SK-N-SH (cell line): ENCODE measurements at places on chromosomes 6 and 20. TPM values are rescaled to one million over a fixed set of nuclear protein-coding genes. Genes with fewer than 3 reads are reported as not detected.

Gene PERP
- 0.02 TPM in 1 of 2 replicates, not detected in the other for polyA plus RNA-seq

DNA sequence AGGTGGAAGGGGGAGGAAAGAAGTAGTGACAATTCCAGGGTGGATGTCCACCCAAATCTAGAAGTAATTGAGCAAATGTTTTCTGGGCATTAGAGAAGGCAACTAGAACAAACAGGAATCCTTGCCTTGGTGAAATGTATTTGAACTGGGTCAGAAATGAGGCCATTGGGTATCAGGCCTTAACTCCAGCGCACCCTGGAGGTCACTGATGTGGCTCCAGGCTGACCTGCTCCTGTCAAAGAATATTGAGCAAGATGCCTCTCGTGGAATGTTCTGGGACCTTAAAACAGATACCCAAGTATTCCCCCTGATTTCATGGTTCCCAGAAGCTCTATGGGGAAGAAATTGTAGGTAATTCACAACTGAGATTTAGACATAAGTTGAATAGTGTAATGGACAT, 6.9 kb downstream of the HLA-DPB1 start:
- DNase-seq: peak; percentile 27

DNA sequence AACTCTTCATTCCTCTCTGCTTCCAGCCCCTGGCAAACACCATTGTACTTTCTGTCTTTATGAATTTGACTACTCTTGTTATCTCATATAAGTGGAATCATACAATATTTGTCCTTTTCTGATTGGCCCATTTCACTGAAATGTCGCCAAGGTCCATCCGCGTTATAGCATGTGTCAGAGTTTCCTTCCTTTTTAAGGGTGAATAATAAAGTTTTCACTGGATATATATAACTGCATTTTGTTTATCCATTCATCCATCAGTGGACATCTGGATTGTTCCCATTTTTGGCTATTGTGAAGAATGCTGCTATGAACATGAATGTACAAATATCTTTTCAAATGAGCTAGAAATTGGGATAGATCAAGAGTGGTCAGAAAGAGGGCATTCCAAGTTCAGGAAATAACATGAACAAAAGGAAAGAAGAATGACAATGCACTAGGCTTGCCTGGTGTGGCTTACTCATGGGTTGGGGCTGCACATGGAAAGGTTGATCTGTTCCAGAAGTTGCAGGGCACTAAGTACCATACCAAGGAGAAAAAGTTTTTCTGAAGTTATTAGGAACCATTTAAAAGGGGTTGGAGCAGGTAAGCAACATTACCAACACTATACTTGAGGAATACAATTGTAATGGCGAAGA, 10.0 kb upstream of the L3MBTL3 start:
- DNase-seq: no peak

Gene SGK2
- polyA plus RNA-seq: 0.21 and 0.57 TPM in 2 replicates

- no peak for DNase-seq
Measured at GRCh38 chr6:146047371-146047770, 18.5 kb downstream of the GRM1 start.

DNA sequence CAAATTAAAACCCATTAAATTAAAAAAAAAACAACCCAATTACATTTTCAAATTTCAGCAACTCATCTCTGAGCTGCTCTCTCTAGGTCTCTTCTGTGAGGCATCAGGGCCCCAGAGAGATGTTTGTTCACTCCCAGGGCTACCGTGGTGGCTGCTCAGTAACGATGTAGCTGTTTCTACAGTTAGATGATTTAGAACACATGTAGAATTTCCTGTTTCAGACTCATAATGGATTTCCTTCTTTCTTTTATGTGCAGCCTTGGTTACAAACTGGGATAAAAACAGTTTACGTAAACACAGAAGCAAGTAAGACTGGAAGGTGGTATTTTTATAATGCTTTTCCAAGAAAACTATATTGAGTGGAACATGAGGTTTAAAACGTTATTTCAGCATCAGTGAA, 116.1 kb upstream of the CCN2 start:
- no peak for DNase-seq

DNA sequence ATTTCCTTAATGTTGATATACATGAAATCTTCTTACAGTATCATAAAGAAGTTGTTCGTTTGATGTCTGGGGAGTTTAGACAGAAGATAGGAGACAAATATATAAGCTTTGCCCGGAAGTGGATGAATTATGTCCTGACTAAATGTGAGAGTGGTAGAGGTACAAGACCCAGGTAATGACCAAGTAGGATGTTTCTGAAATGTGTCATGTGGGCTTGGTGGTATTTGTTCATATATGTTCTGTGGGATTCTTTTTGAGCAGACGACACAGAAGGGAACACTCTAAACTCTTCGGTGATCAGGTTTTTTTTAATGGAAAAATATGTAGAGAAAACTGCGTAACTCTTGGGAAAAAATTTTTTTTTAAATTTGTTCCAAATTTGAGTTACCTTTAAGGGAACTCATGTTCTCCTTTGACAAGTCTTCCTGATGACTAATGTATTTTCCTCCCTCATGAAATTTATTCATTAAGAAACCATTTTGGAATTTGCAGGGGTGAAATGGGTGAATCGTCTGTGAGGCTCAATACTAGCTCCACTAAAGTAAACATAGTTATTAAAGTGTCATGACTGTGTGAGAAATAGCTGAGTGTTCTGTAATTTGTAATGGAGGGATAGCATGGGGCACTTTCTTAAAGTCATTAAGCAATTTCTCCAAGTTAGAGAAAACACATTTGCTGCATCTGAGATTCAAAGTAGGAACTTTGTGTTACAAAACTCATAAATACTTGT, 100.6 kb downstream of the MAP3K4 start:
- no peak for DNase-seq

DNA sequence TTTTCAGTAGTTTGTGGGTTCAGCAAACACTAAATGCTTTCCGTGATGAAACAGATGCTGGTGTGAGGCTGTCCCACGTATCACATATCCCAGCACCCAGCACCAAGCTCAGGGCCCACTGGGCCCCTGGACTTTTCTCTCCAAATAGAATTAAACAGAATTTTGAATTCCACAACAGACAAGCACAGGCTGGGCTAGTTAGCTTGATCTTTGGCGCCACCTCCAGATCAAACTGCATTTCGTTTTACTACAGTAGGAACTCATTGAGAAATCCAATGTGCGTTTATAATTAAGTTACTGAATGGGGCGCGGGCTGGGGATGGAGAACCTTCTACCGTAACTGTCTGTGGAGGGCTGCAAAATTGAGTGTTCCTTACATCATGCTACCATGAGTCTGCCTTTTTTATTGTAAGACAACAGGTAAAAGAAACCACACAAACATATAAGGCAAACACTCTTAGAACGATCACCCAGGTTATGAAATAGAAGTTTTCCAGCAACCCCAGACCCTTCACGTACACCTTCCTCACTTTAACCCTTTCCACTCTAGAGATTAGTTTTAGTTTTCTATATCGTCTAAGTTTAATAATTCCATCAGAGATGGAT, 107.8 kb downstream of the ZFP64 start:
- peak; percentile 80 for DNase-seq

Gene CLPSL2
- polyA plus RNA-seq: not detected in 2 replicates

- no peak for DNase-seq
Measured at GRCh38 chr6:22024973-22025467, 271.8 kb downstream of the PRL start.

DNA sequence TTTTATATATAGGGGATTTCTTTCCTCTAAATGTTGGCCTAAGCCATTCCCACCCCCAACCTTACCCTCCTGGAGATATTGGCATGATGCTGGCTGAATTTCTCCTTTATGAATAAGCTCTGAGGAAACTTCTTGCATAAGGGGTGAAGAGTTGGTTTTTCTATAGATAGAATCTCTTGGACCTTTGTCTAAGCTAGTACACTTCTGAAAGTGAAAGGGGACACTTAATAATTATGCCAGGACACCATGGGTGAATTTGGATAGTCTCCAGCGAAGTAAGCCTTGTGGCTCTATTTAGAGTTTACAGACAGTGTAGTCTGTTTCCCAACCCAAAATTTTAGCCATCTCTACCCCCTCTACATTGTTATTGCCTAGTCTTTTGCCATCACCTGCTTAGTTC, 27.1 kb upstream of the FABP7 start:
- no peak for DNase-seq

DNA sequence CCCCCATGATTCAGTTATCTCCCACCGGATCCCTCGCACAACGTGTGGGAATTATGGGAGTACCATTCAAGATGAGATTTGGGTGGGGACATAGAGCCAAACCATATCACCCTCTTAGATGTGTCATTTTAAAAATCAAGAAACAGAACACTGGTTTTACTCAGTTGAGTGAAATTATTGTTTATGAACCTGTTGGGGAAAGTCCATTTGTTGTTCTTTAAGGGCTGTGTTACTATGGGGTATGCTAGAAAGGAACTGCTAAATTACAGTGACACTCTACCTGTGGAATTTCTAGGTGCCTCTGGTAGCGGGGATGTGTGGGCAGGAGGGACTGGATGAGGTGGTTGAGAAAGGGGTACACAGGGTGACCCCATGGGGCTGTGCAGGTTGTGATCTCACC, 28.9 kb downstream of the STX11 start:
- DNase-seq: no peak

Gene CRIP3
- polyA plus RNA-seq: 0.11 TPM in 1 of 2 replicates, not detected in the other

- no peak for DNase-seq
Measured at GRCh38 chr6:2695454-2696095, 55.1 kb downstream of the MYLK4 start.

DNA sequence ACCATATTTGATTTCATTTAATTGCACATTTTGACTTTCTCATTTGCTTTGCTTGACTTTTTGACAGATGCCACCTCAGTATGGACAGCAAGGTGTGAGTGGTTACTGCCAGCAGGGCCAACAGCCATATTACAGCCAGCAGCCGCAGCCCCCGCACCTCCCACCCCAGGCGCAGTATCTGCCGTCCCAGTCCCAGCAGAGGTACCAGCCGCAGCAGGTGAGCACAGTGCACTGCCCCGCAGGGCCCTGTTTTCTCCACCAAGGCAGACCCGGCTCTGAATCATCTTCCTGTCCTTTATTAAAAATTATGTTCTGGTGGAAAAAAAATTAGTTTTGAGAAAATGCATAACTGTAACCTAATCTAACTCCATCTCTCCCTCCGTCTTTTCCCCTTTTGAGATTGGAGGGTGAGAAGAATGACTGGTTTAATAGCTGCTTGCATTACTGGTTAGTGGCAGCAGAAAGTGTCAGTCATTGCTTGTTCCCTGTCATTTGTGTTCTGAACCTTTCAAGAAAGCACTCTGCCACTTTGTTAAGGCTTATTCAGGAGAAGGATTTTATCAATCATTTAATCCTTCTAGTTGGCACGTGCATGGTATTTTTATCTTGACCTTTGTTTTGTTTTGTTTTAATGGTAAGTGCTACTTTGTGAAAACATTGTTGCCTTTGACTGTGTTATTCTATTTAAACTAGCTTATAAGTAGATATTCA, 124.3 kb downstream of the ARID1B start:
- DNase-seq: peak; percentile 41

DNA sequence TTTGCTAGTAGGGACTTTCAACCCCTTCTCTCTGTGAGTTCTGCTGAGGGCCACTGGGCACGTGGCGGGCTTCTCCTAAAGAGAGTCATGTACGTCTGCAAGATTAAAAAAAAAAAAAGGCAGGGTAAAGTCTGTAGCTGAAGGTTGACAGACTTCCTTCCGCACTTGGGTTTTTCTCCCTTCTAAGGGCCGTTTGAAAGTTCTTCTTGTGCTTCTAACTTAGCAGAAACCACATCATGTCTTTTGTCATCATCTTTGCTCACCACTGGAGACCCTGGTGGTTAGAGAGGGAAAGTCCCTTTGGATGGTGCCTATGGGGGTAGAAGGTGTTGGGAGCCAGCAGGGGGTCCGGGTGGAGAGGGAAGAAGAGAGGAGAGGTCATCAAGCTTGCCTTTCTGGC, 31.4 kb downstream of the PRDM1 start:
- no peak for DNase-seq

DNA sequence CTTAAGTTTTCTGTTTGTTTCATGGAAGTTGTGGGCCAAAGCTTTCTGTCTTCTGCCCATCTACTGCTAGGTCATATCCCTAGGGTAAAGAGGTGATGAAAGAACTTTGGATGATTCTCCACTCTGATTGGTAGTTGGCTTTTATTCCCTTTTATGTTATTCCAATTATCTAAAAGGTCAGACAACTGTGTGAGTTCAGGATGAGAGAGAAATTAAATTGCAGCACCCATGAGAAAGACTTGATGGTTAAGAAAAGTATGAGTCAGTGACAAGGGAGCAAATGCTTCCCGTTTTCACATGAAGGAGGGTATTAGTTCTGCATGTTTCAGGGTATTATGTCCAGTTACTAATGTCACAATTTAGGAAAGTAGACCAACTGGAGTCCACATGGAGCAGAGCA, 136.3 kb downstream of the CD109 start:
- no peak for DNase-seq

DNA sequence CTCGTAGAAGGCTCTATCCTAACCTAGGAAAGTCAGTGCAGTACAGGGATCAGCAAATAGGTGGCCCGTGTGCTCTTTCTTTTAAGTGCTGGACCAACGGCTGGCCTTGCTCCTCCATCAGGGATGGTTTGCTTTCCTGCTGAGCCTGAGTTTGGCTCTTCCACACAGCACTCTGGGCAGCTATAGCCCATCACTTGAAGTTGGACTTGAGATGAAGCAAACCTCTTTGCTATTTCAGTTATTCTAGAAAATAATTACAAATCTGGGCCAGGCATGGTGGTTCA, 66.9 kb upstream of the KCNK16 start:
- DNase-seq: peak; percentile 48

DNA sequence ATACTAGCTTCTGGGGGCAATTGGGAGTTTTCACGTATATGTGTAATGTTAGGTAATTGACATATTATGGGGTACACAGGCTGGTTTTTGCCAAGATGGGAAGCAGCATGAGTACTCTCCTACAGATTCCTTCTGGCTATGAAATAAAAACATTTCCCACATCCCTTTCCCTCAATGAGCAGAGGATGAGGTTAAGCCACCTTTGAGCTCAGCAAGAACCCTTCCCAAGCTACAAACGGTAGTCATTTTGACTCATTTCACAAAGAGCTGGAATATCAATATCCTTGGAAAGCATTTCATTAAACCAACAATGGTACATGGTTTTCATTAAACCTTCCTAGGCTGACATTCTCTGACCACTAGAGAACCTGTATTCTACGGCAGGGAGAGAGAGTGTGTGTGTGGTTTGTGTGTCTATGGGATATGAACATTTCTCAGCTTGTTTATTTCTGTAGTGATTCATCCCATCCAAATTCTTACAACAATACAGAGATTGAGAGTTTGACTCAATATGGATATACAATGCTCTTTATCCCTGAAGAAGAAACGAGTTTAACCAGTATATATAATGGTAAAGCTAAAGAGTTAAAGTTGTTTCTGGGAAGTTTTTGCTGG, 119.5 kb downstream of the ARHGAP18 start:
- DNase-seq: no peak

Gene MUCL3
- not detected in 2 replicates for polyA plus RNA-seq

Gene NTSR1
- polyA plus RNA-seq: 3.1 and 8.2 TPM in 2 replicates

GRCh38 chr6:25052181-25052580, 116.4 kb upstream of the RIPOR2 start:
- DNase-seq: no peak
